ENCODE measurements at places on chromosomes 13 and 19. TPM values are rescaled to one million over a fixed set of nuclear protein-coding genes. Genes with fewer than 3 reads are reported as not detected.
A peak's percentile ranks its signal among the peaks of the same experiment; 100 is the strongest.

GRCh38 chr13:47437406-47437805 lies 540.6 kb upstream of the HTR2A start:
- H3K4me3 ChIP-seq, result no peak overlapping the region
- H3K4me1 ChIP-seq, result no peaks in the 10 kb centered on the region
- H3K27ac ChIP-seq, result no peak overlapping the region
- no peaks in the 10 kb centered on the region for H3K36me3 ChIP-seq

The TUBA3C gene
- total RNA-seq, result not detected

The IRF3 gene
- total RNA-seq, result 79.1 TPM

DNA sequence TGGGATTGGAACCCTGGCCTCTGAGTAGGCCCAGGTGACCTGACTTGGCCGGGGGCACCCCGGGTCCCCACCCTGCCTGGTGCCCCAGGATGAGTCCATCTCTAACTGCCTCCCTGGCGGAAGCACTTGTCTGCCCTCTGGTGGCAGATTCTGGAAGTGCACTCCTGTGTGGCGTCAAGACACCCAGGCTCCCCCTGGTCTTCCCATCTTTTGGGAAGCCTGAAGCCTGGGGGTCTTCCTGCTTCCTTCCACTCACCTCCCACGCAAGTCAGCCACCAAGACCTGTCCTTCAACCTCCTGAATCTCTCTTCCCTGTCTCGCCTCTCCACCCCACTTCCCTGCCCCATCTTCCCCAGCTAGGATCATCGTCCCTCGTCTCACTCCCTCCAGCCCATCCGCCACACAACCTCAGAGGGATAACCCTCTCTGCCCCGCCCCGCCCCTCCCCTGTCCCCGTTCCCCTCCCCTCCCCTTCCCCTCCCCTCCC lies 7.4 kb downstream of the RABAC1 start:
- no peak overlapping the region for H3K4me3 ChIP-seq
- DNase-seq, result peak; percentile 56
- peaks cover 4% of the 10 kb centered on the region for H3K36me3 ChIP-seq
- H3K4me1 ChIP-seq, result no peaks in the 10 kb centered on the region

The ZFP82 gene
- total RNA-seq, result 3.7 TPM

The ZSCAN4 gene
- total RNA-seq, result not detected

The ZNF793 gene
- 3.8 TPM for total RNA-seq

The NLRP5 gene
- total RNA-seq, result not detected

- no peak for DNase-seq
- H3K27me3 ChIP-seq, result no peaks in the 10 kb centered on the region
- peaks cover 3% of the 10 kb centered on the region for H3K36me3 ChIP-seq
- H3K27ac ChIP-seq, result no peak overlapping the region
These were observed 28.4 kb downstream of the UBAC2 start for GRCh38 chr13:99228737-99229691.

DNA sequence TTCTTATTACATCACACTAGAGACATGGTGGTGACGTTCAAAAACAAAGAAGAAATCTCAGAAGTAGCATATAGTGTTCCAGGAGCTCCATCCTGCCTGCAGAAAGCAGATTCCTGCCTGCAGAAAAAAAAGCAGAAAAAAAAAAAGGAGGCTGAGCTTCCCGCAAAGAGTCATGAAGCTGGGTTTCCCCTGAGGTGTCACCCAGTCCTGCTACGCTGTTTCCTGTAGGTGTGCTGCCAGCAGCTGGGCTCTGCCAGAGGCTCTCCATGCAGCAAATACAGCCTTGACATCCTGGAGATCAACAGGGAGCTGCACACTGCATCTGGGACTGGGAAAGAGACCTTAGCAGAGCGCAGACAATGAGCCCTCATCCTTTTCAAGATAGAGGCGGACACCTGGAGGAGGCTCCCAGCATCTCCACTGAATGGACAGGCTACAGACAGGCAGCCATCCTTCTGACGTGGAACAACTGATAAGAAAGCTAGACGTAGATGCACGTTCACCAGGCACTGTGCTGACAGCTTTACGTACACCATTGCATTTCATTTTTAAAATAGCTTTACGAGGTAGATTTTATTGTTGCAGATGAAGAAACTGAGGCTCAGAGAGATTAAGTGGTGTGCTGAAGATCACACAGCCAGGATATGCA lies 350.9 kb downstream of the FOXO1 start:
- no peak overlapping the region for H3K27ac ChIP-seq
- peak; percentile 35 for DNase-seq
- H3K27me3 ChIP-seq, result no peaks in the 10 kb centered on the region
- H3K4me3 ChIP-seq, result no peak overlapping the region
- H3K36me3 ChIP-seq, result no peaks in the 10 kb centered on the region

The ZNF224 gene
- total RNA-seq, result 19.4 TPM

GRCh38 chr13:99268822-99269221 lies 10.6 kb upstream of the GPR18 start:
- no peak overlapping the region for H3K27ac ChIP-seq
- no peak for DNase-seq
- H3K4me1 ChIP-seq, result peaks cover 5% of the 10 kb centered on the region

GRCh38 chr13:45296259-45296658 lies 44.7 kb downstream of the TPT1 start:
- no peaks in the 10 kb centered on the region for H3K27me3 ChIP-seq
- H3K4me1 ChIP-seq, result peaks cover 16% of the 10 kb centered on the region
- no peaks in the 10 kb centered on the region for H3K36me3 ChIP-seq
- no peak overlapping the region for H3K27ac ChIP-seq
- peak; percentile 34 for DNase-seq

DNA sequence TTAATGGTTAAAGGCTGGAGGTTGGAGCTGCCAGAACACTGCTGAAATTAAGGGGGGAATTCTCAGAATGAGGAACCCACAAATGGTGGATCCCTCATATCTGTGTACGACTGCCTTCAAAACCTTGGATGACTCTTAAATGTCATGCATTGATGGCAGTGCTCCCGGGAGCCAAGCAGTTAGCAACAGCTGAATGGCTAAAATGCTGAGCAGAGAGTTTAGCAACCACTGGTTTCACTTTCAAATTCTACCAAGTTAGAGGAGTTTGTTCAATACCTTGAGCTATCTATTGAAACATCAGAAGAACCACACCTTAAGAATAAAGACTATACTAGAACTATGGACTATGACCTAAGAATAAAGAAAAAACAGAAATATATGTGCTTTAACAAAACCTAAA lies 41.4 kb downstream of the UQCRFS1 start:
- H3K4me1 ChIP-seq, result no peaks in the 10 kb centered on the region
- H3K36me3 ChIP-seq, result no peaks in the 10 kb centered on the region
- H3K4me3 ChIP-seq, result no peak overlapping the region

- peaks cover 62% of the 10 kb centered on the region for H3K4me1 ChIP-seq
- H3K27ac ChIP-seq, result peak overlapping the region; percentile 23
- DNase-seq, result peak; percentile 46
These were observed 64.1 kb downstream of the DOCK9 start for GRCh38 chr13:98913741-98914140.

DNA sequence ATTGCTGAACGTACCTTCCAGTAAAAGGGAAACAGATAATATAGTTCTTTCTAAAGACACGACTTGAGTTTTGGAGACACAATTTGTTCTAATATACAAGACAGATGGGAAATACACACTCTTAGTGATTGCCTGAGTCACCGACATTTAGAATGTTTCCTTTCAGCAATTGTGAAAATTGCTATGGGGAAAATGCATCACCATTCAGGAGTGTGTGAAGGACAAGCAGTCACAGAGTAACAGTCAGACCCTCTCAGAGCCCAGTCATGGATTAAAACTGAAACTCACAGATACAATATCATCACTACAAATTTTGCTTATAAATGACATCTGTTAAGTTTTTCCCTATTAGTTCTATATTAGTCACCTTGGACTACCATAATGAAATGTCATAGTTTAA lies 286.1 kb downstream of the SPRY2 start:
- no peak for DNase-seq
- H3K4me1 ChIP-seq, result peaks cover 10% of the 10 kb centered on the region
- H3K27me3 ChIP-seq, result no peaks in the 10 kb centered on the region
- H3K4me3 ChIP-seq, result no peak overlapping the region
- no peak overlapping the region for H3K27ac ChIP-seq
- H3K36me3 ChIP-seq, result no peaks in the 10 kb centered on the region

The SYCN gene
- not detected for total RNA-seq

The ZNF418 gene
- total RNA-seq, result 3.5 TPM

DNA sequence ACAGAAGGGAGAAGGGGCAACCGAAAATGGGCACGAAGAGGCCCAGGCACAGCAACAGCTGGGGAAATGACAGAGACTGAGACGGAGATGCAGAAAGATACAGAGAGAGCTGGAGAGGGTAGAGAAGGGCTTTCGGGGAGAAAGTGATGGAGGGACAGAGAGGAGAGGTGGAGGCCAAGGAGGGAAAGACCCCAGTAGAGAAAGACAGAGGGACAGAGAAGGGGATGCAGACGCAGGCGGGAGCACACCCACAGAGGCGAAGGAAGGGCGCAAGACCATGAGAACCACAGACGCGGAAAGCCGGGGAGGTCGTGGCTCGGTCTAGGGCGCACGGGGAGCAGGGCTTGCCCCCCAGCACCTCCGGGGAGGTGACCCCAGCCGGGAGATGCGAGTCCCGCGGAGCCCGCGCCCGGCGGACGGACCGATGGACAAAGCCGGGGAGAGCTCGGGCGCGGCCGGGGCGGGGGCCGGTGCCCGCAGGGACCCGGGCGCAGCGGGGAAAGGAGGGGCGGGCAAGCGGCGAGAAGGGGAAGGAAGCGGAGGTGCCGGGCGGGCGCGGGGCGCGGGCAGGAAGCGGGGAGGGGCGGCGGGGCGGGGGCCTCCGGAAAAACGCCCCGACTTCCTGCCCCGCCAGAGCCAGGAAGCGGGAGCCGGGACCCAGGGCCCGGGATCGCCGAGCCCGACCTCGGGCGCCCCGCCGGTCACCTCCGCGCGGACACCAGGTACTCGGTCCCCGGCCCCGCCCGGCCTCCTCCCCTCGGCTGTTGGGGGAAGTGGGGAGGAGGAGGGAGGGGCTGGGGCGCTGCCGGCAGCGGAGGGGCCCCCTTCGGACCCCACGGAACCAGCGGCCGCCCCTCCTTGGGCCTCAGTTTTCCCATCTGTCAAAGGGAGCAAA lies at the start of gene ARHGEF1:
Gene ARHGEF1, plus strand, starts transcription at position 617 of the 895 bp plus-strand sequence. CDS start 4,899 bp downstream, outside the sequence.
- H3K27me3 ChIP-seq, result no peaks in the 10 kb centered on the region
- peaks cover 19% of the 10 kb centered on the region for H3K4me1 ChIP-seq
- peak within 1 kb of the TSS; percentile 22 for H3K27ac ChIP-seq

DNA sequence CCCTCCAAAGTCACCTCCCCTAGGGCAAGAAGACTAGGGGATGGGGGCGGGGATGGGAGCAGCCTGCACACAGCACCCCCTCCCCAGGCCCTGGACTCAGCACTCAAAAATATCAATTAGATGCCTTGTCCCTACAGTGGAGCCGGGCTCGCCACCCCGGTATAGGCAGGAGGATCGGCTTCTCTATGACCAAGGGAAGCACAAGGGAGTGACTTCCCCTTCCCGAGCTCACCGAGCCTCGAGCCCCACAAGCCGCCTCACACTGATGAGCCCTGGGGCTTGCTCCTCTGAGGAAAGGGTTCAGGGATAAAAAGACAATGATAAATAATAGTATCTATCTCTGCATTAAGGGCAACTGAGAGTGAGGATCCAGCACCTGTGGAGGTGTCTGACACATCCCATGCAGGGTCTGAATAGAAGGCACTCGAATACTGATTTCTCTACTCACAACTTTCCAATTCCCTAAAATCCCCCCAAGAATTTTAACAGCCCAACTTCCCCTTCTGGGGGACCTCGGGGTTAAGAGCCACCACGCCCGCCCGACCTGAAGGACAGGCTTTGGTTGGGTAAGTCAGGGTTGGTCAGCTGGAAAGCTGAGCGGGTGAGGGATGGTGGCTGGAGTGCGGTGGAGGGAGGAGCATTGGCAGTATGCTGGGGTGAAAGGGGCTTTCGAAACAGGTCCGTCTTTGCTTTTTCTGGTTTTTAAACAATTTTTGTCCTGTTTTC lies 51.3 kb downstream of the STK24 start:
- no peaks in the 10 kb centered on the region for H3K27me3 ChIP-seq
- H3K36me3 ChIP-seq, result no peaks in the 10 kb centered on the region
- no peak for DNase-seq
- no peaks in the 10 kb centered on the region for H3K4me1 ChIP-seq
- no peak overlapping the region for H3K27ac ChIP-seq

The SPRY2 gene
- total RNA-seq, result 27.9 TPM

GRCh38 chr19:30442674-30443073 lies 70.5 kb downstream of the ZNF536 start:
- DNase-seq, result no peak
- H3K36me3 ChIP-seq, result no peaks in the 10 kb centered on the region
- H3K4me3 ChIP-seq, result no peak overlapping the region
- no peak overlapping the region for H3K27ac ChIP-seq
- H3K4me1 ChIP-seq, result no peaks in the 10 kb centered on the region

DNA sequence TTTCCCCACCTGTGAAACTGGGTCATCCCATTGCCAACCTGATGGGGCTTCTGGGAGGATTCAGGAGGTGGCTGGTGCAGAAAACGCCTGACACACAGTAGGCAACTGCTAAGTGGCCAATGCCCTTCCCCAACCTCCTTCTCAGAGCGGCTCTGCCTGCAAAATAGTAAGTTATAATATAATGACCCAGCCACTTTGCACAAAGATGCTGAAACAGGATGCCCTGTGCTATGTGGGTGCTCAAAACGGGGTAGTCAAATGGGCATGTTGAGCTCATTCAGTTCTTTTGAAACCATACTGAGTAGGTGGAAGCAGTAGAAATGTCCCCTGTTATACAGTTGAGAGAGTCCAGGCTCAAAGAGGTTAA lies 507 bp downstream of the MARCHF2 start:
- no peak for DNase-seq
- no peaks in the 10 kb centered on the region for H3K36me3 ChIP-seq
- peak overlapping the region; percentile 55 for H3K4me3 ChIP-seq
- peaks cover 9% of the 10 kb centered on the region for H3K4me1 ChIP-seq
- peak overlapping the region; percentile 69 for H3K27ac ChIP-seq

The SLC8A2 gene
- not detected for total RNA-seq

GRCh38 chr13:29384466-29384865 lies 211.0 kb downstream of the SLC7A1 start:
- H3K4me1 ChIP-seq, result no peaks in the 10 kb centered on the region
- no peak overlapping the region for H3K4me3 ChIP-seq
- no peaks in the 10 kb centered on the region for H3K36me3 ChIP-seq
- DNase-seq, result no peak
- H3K27ac ChIP-seq, result no peak overlapping the region
- H3K27me3 ChIP-seq, result no peaks in the 10 kb centered on the region

GRCh38 chr13:82294226-82294625 lies 1588.0 kb downstream of the SLITRK1 start:
- H3K4me3 ChIP-seq, result no peak overlapping the region
- no peak for DNase-seq
- no peaks in the 10 kb centered on the region for H3K36me3 ChIP-seq
- no peak overlapping the region for H3K27ac ChIP-seq
- no peaks in the 10 kb centered on the region for H3K27me3 ChIP-seq

The SLC25A30 gene
- total RNA-seq, result 28.9 TPM

- DNase-seq, result no peak
- H3K36me3 ChIP-seq, result no peaks in the 10 kb centered on the region
- no peaks in the 10 kb centered on the region for H3K4me1 ChIP-seq
- no peak overlapping the region for H3K27ac ChIP-seq
These were observed 85.3 kb downstream of the ZNF536 start for GRCh38 chr19:30457484-30457883.
